Thymus (tissue), 14 donors: ENCODE measurements at places on chromosomes 2 and 18. TPM values are rescaled to one million over a fixed set of nuclear protein-coding genes. Genes with fewer than 3 reads are reported as not detected.

Gene CROCC2
- not detected for total RNA-seq

Gene PSMA8
- 0.66 TPM for total RNA-seq

Gene ACVR1C
- total RNA-seq = 0.24 TPM

Gene LCT
- 1.1 TPM for total RNA-seq

Gene TUBA4B
- total RNA-seq = 0.05 TPM

Gene CYP27A1
- total RNA-seq = 21.9 TPM
